Lung (tissue), 17 donors: ENCODE measurements at places on chromosomes 6 and 20. TPM values are rescaled to one million over a fixed set of nuclear protein-coding genes. Genes with fewer than 3 reads are reported as not detected.

DDX43 gene
- 0.14 TPM for total RNA-seq

DNA sequence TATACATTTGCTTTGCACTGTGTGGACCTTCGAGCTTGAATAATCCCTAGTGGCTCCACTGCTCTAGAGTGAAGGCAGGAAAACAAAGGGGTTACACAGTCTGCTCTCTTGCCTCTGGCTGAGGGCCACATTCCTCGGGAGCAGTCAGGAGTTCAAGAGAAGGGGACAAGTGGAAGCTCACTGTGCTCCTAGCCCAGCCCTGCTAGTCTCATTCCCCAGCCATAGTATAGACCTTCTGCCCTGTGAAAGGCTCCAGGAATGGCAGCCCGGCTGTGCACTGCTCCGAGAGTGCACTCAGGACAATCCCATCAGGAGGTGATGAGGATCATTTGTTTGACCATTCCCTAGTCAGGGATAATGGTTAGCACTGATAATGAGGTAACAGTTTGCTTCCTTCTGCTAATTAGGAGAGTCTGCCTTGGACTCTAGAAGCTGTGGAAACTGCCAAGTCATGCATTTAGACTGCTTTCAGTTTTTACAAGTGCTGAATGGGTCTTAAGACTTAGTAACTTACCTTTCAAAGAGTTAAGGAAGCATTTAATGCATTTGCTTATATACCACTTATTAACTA, 8.5 kb downstream of the IYD start:
- peak; percentile 59 for DNase-seq

RING1 gene
- total RNA-seq = 46.6 TPM

DNA sequence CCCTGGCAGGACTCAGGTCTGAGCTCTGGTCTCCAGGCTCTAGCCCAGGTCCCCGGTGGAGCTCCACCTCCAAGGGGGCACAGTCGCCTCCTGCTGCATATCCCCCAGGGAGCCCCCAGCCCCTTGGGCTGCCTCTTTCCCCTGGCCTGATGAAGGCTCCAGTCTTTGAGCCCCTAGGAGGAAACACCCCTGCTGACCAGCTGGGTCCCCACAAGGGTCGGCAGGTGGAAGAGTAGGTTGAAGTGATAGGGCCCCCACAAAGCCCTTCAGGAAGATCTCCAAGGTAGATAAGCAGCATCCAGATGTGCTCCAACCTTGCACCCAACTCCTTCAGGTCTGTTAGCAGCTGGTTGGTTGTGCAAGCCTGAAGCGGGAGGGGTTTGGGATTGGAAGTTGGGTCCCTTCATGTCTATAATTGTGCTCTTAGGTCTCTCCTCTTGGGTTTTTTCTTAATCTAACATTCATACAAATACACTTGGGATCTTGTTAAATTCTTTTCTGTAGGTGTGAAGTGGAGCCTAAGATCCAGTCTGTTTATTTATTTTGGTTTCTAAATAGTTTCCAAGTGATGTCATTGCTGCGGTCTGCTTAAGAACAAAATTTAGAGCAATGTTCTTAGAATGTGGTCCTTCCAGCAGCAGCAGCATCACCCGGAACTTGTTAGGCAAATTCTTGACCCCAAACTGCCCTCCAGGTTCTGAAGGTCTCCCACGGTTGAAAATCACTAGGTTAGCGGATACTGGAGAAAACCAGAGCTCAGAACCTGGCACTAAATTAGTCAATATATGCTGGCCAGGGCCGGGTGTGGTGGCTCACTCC, 5.1 kb downstream of the UBE2C start:
- peak; percentile 50 for DNase-seq

RHAG gene
- total RNA-seq = 5.7 TPM

DNA sequence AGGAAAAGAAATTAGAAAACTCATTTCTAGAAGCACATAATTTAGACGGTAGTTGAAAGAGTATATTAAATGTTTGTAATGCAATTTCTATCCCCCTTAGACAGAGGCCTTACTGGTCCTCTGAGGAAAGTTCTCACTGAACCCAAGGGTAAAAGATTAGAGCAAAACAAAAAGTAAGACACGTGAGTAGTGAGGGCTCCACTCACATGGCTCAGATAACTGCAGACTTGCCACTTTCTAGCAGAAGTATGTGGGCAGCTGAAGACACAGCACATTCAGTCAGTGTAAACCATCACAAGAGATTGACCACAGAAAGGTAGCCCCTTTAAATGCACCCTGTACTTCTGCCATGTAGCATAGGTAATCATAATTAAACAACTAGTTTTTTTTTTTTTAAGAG, 193.8 kb downstream of the BTBD9 start:
- DNase-seq = no peak

ADGRG6 gene
- 177 TPM for total RNA-seq

REV3L gene
- total RNA-seq = 91.4 TPM

TTLL9 gene
- 7.1 TPM for total RNA-seq

GRCh38 chr6:101263596-101263995, 129.9 kb upstream of the GRIK2 start:
- no peak for DNase-seq

GRCh38 chr20:4014031-4014474, 1.3 kb downstream of the RNF24 start:
- peak; percentile 79 for DNase-seq

PRDM1 gene
- 12.4 TPM for total RNA-seq
